ENCODE measurements at places on chromosomes 2 and 18. TPM values are rescaled to one million over a fixed set of nuclear protein-coding genes. Genes with fewer than 3 reads are reported as not detected.

Gene PARD3B
- 3.5 TPM for total RNA-seq

GRCh38 chr2:129191530-129191929, 787.9 kb upstream of the RAB6C start:
- peak; percentile 91 for DNase-seq

Gene FABP1
- total RNA-seq = not detected

Gene TEX51
- not detected for total RNA-seq

DNA sequence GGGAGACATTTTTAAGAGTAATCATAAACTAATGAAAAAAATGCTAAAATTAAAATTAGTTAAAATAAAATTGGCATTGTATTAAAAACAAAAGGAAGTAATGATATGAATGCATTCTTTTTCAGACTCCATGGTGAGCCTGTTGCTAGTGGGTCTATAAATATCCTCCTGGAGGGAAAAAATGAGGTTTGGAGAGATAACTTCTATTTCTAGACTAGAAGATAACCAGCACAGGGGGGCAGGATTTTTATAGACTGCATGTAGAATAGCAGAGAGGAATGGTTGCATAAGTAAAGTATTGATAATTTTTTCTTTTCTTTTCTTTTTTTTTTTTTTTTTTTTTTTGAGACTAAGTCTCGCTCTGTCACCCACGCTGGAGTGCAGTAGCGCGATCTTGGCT, 835.8 kb upstream of the VRK2 start:
- no peak for DNase-seq

DNA sequence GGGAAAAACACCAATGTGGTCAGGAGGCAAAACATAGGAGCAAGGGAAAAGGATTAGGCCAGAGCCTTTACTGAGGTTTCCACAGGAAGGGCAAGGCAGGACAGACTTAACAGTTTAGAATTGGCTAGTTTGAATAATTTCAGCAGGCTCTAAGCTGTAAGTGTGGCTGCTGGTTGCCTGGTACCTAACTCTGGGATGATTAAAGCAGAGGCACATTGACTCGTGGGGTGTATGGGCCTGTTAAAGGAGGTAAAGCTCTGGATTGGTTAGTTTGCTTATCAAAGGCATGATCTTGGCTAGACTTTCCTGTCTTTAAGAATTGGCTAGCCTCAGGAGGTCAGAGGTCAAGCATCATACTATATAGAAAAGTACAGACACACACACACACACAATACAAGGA, 132.6 kb downstream of the SPAG16 start:
- no peak for DNase-seq

DNA sequence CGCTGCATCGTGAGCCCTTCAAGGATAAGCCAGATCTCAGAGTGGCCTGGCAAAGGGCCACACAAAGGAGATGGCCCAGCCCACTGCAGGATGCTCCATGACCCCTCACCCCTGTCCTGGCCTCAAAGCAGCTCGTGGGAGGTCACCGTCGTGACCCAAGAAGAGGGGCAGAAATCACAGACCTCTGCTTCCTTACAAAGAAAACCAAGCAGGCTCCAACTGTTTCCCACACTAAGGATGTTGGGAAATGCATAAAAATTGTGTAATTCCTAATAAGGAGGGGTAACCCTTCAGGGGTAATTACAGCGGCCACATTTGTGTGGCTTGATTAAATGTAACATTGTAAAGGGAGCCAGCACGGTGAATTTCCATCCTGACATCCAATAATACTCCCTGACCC, 102.3 kb downstream of the BOD1L2 start:
- no peak for DNase-seq

- DNase-seq = no peak
Measured at GRCh38 chr2:41199334-41199733, 747.4 kb upstream of the SLC8A1 start.

Gene SERPINB13
- not detected for total RNA-seq

GRCh38 chr18:12256951-12257350, 2.8 kb downstream of the CIDEA start:
- DNase-seq = no peak

DNA sequence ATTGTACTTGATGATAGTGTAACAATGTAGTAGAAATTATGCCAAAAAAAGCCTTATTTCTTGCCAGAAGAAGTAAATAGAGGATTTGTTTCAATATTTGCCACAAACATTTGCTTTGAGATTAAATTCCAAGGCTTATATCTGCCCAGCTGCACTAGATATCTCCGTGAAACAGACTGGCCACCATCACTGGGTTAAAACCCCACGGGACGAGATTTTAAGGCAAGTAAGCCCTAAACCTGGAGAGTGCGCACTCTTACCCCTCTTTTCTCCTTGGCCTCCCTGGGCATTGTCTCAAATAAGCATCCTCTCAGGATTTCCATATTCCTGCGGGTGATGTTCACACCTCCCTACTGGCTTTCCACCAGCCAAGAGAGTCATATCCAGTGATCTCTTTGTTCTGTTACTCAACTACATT, 334.4 kb downstream of the AGPS start:
- no peak for DNase-seq

DNA sequence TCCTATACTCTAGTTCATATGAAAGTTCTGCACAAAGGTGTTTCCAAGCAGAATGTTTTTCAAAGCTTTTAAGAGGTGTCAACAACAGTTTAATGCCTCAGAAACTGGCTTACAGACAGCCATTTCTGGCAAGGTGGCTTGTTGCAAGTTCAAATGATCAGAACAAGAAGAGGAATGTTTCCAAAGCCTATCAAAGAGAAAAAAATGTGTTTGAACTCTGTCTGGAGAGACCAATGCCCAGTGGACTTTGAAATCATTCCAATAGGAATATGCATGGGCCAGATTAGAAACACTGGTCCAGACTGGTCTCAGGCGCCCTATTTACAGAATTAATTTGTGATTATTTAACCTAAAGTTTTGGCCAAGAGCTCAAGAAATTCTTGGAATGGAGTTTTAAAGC, 106.2 kb downstream of the CPS1 start:
- no peak for DNase-seq

DNA sequence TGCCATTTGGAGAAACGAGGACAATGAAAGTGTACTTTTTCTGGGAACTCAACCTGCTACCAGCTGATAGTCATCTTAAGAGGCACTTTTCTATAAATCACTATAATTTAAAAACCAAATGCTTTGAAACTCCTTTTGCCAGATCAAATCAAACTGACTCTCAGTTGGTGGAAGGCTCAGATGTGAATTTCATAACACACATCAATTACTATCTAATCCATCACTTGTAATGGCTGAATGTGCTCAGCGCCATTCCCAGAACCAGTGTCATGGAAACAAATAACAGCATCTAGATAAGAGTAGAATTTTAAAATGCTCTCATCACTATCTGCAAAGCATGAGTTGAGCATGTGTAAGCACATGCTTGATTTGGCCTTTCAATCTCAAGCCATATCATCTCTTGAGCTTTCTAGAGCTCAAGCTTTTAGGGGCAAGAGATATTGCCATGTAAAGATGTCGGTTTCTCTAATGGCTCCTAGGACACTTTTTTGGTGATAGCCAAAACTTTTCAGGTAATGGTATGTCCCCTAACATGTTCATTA, 223.1 kb upstream of the ACVR2A start:
- no peak for DNase-seq

Gene TUBA4B
- 0.14 TPM for total RNA-seq

DNA sequence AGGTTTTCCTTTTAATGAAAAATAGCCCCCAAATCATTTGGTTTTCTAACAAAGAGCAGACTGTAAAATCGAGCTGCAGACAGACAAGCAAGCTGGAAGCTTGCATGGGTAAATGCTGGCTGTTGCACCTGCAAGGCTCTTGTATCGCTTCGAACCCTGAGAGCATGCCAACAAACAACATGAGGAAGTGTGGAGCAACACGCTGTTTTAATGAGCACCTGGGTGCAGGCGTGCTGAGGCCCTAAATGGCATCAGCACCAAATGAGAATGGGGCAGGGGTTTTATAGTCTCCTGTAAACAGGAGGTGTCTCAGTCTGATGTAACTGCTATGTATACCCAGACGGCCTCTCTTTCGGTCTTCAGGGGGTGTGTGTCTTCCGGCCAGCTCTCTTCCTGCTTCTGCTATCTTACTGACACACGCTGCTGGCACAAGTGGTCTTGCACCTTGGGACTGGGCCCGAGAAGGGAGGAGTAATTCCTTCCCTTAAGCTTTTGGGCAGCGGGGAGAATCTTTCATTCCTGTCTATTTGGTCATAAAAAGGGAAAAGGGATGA, 31.9 kb upstream of the CDH2 start:
- DNase-seq = no peak

GRCh38 chr2:110807522-110807921, 75.1 kb downstream of the ACOXL start:
- no peak for DNase-seq

Gene AP1S3
- 25.5 TPM for total RNA-seq

DNA sequence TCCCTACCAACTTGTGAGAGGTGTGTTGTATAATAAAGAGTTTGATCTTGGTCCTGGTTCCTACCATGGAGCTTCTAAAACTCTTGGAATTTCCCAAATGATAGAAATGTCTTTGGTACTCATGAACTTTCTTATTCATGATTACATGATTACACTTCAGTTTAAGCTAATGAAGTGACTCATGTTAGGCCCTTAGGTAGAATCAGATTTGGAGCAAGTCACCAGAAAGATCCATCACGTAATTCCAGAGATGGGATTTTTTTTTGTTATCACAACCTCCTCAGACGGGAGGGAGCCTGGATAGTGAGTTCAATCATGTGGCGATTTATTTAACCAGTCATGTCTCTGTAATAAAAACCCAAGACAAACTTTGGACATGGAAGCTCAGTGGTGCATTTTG, 1287.6 kb upstream of the ZEB2 start:
- DNase-seq = no peak

GRCh38 chr2:48110492-48110891, 204.2 kb upstream of the FBXO11 start:
- DNase-seq = no peak

- DNase-seq = no peak
Measured at GRCh38 chr2:60964651-60965498, 52.6 kb upstream of the PEX13 start.

- no peak for DNase-seq
Measured at GRCh38 chr2:55914786-55915185, 8.8 kb downstream of the EFEMP1 start.

Gene SERPINB4
- total RNA-seq = 1.1 TPM

- no peak for DNase-seq
Measured at GRCh38 chr2:128610496-128610895, 291.8 kb upstream of the HS6ST1 start.

- DNase-seq = no peak
Measured at GRCh38 chr2:127593228-127594115, 52.5 kb upstream of the GPR17 start.

GRCh38 chr2:26612522-26613240, 28.5 kb downstream of the CIB4 start:
- no peak for DNase-seq

GRCh38 chr18:75276818-75277609, 66.4 kb downstream of the TSHZ1 start:
- DNase-seq = peak; percentile 12

Gene GCKR
- not detected for total RNA-seq
